GM12865 (cell line): ENCODE measurements at places on chromosomes 12 and 14.

GRCh38 chr12:108630481-108631207, 3.0 kb downstream of the SELPLG start:
- DNase-seq, result no peak

DNA sequence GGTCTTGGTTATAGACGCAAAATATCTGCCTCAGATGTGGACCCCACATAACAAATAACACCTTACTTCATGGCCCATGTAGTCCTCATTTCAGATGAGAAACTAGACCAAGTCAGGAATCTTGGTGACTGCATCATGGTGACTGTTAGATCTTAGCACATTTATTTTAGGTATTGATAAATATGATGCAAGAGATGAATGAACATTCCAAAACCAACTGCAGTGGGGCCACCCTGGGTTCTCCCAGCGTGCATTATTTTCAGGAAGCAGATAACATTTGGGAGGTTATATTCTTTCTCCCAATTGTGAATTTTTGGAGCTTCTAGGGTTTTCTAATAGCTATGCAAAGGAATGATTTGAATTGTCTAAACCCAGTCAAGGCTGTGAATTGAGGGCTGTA, 55.2 kb upstream of the PTGR2 start:
- no peak for DNase-seq

GRCh38 chr12:60724475-60724874, 1128.6 kb downstream of the SLC16A7 start:
- peak; percentile 6 for DNase-seq

GRCh38 chr14:90815822-90816662, at the start of gene TTC7B:
Gene TTC7B, minus strand, starts transcription at chr14:90816430. Its CDS starts 135 bp downstream, at chr14:90816295.
- DNase-seq, result peak; percentile 36

- no peak for DNase-seq
Observed at GRCh38 chr14:90416720-90417119, 19.9 kb downstream of the CALM1 start.

DNA sequence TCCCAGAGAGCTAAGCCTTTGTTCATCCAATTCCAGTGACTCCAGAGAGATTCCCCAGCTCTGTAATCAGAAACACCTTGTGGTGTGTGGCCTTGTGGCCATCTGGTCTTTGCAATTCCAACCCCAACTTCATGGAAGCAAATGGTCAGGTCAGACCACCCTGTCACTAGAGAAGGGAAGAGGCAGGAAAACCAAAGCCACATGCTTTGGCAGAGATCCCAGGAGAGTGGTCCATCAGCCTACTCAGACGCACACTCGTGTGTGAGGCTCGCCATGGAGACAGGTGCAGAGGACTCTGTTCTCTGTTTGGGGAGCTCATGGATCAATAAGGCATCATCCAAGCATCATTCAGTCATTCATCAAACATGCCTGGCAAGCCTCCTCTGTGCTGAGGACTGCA, 46.2 kb upstream of the TUNAR start:
- no peak for DNase-seq

DNA sequence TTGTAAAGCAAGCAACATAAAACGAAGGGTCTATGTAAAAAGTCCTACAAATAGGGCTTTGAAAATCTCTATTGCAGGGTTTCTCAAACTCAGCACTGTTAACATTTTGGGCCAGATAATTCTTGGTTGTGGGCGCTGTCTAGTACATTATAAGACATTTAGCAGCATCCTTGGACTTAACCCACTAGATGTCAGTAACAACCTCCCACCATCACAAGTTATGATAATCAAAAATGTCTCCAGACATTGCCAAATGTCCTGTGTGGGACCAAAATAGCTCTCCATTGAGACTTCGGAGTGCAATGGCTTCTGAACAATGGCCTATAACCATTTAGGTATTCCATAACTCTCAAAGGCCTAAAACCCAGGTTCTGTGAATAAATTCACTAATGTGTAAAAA, 22.9 kb upstream of the DHRS7 start:
- peak; percentile 52 for DNase-seq

GRCh38 chr14:34426313-34427295, 35.4 kb downstream of the SPTSSA start:
- no peak for DNase-seq

DNA sequence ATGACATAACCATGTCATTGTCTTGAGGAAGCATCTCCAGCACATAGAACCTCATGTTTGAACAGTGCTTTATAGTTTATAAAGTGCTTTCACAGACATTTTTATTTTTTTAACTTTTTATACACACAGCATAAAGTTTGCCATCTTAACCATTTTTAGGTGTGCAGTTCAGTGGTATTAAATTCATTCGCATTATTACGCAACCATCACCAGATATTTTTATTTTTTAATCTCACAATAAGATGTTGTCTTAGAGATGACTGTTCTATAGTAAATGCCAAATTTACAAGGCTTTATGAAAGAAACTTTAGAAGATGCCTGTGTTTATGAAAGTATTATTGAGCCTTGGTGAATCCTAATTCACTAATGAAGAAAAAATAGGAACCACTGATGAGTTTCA, 19.9 kb downstream of the CYP46A1 start:
- no peak for DNase-seq

GRCh38 chr14:77991128-77991772, 178.9 kb upstream of the NRXN3 start:
- DNase-seq, result peak; percentile 25

DNA sequence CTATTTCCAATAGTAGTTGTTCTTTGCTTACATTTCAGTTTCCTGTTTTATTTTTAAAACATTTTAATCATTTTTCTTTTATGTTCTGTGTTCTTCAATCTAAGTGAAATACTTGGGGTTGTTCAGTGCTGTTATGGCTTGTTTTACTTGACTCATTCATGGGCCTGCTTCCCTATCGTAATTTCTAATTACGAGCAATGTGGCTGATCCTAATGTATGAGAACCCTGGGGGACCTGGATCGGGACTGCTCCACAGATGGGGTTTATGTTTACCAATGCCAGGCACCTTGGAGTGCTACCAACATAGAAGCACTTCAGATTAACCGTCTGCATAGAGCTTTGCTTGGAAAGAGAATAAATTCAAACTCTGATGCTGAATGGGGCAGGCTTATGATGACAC, 29.8 kb downstream of the TECPR2 start:
- DNase-seq, result no peak

- DNase-seq, result no peak
Observed at GRCh38 chr14:101500061-101500460, 61.2 kb upstream of the DIO3 start.

- no peak for DNase-seq
Observed at GRCh38 chr12:127781336-127781735, 485.6 kb upstream of the TMEM132C start.

GRCh38 chr14:61553730-61554641, 141.3 kb upstream of the HIF1A start:
- no peak for DNase-seq
